Activated naive CD4-positive, alpha-beta T cell (primary cell): ENCODE measurements at places on chromosomes 2 and 18.

GRCh38 chr18:13216092-13216582, 2.4 kb upstream of the LDLRAD4 start:
- no peak for DNase-seq

GRCh38 chr2:96188821-96189526, 19.7 kb downstream of the STARD7 start:
- DNase-seq = no peak

DNA sequence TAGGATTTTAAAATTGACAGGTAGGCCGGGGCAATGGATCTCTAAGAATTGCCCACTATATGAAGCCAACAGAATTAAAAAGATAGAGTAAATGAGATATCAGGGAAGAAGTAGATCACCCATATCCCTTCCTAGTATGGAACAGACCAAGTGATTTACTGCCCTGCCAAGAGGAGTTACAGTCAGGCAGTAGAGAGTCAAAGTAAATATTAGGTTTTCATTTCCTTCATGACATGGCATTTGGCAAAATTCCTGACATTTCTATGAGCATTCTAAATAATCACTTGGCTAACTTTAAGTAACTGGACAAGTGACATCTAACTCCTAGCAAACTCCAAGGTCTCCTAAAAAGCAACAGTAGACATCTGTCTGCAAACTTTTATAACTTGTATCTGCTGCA, 33.5 kb downstream of the GALNT5 start:
- no peak for DNase-seq

GRCh38 chr18:13625355-13625754, 101.0 kb downstream of the FAM210A start:
- no peak for DNase-seq

GRCh38 chr18:51623653-51624052, 426.2 kb upstream of the MEX3C start:
- no peak for DNase-seq

- no peak for DNase-seq
These were observed 3.3 kb upstream of the ZBTB7C start for GRCh38 chr18:48412339-48412929.

DNA sequence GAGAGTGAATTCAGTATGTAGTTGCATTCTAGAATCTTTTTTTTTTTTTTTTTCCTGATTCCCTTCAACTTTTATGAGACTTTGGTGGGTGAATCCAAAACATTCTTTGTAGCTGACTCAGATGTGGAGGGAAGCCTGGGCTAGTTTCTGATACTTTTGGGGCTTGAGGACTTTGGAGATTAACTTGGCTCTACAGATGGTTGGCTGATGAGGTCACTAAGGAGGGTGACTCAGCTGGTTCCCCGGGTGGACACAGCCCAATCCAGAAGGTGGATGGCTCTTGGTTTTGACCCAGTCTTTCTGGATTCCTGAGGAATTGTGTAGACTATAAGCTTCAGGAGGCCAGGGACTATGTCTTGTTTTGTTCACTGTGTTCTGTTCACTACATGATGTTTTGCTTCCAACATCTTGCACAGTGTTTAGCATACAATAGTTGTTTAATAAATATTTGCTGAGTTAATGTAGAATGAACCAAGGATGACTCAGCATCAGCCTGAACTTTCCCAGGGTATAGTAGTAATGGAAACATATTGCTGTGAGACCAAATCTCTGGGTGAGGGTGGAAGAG, 30.5 kb downstream of the LAMA3 start:
- no peak for DNase-seq

DNA sequence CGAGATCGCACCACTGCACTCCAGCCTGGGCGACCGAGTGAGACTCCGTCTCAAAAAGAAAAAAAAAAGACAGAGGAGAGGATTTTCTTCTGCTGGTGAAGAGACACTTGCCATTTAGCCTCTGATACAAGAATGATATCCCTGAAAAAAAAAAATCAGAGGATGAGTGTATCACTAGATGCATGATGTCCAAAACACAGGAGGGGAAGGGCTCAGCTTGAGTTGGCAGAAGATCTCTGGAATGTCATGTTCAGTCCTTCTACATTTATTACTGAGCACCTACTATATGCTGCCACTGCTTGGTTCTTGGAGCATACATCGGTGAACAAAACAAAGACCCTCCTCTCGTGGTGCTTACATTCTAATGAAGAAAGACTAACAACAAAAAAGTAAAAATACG, 10.9 kb upstream of the PKDCC start:
- no peak for DNase-seq

- no peak for DNase-seq
These were observed 22.7 kb downstream of the LDLRAD4 start for GRCh38 chr18:13241083-13241892.

DNA sequence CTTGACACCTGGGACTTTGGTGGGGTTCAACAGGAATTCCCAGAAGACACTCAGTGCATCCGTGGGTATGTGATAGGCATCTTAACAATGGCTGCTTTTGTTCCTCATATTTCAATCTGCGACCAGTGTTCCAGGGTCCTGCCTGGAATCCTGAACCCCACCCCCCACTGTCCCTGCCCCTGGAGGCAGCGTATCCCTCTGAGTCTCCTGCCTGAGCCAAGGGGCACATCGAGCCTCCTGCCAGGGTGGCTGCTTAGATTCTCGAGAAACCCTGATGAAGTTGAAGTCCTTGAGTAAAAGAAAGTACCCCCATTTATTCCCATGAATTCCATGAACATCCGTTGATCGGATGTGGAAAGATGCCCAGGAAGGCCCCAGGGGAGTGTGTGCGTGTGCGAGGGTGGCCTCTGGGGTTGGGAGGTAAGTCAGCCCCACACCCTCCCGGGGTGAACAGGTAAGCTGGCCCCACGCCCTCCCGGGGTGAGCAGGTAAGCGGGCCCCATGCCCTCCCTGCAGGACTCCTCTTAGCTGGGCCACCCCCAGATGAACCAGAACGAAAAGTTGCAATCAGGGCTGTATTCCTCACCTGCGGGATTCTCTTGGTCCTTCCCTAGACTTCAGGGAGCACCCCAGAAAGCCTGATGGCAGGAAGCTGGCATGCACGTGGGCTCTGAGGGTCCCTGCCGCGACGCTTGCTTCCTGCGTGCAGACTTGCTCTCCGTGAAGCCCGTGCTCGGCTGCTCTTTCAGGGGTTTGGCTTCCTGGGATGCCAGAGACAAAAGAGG, 253.3 kb downstream of the AGAP1 start:
- no peak for DNase-seq

DNA sequence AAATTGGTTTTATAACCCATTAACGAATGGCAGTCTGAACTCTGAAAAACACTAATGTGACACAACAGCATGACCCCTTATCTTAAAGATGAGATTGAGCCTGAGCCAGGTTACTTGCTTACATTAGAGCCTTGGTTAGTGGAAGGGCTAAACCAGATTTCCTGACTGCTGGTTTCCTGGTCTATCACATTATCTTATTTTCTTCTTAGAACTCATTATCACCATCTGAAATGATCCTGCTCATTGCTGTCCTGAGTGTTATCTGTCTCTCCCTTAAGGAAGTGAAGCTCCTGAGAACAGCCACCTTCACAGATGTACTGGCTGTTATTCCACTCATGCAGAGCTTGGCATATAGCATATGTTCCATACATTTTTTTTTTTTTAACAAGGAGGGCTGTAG, 9.0 kb upstream of the NRP2 start:
- no peak for DNase-seq

DNA sequence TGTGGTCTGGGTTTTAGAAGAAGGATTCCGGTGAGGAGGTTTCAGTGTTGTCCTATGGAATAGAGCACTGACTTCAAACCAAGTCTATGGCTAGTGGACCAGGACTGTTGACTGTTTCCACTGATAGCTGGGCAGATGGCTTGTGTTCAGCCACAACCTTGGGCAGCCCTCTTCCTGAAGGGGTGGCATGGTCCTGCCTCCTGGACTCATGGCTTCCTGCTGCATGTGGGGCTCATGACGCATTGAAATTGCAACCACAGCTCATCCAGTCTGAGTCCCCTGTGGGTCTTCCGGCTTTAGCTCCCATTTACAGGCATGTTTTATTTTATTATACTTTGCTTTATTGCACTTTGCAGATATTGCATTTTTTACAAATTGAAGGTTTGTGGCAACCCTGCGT, 105.0 kb downstream of the B3GNT2 start:
- DNase-seq = no peak

DNA sequence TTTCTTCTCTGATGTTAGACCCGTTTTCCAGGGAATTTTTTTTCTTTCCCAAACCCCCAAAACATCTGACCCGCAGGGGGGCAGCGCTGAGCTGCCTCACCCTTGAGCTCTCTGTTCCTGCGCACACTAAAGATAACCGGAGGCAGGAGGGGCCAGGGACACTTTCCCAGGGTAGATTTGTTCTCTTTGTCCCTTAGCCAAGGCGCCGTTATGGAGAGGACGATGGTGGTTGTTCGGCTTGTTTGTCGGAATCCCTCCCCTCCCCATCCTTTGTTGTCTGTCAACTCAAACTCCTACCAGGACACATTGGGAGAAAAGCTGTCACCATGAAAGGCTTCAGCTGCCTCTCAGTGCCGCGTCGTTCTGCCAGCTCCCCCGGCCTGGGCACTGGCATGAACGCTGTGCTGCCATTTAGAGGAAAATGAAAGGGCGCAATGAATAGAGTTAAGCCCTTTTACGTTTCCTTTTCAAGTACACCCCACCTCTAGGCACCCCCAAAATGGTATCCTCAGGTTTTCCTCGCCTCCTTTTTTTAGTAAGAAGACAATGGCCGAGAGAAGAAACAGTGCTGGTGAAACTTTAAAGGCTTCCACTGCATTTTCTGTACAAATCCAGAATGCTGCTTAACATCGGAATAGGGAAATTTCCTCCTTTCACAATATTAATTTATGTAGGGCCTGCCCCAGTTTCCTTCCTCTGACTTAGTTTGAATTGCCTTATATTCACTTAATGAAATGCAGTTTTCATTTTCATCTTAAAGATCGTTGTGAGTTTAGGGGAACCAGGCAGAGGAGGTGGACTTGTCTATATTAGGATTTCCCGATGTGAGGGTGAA, 62.1 kb downstream of the RND3 start:
- DNase-seq = no peak

DNA sequence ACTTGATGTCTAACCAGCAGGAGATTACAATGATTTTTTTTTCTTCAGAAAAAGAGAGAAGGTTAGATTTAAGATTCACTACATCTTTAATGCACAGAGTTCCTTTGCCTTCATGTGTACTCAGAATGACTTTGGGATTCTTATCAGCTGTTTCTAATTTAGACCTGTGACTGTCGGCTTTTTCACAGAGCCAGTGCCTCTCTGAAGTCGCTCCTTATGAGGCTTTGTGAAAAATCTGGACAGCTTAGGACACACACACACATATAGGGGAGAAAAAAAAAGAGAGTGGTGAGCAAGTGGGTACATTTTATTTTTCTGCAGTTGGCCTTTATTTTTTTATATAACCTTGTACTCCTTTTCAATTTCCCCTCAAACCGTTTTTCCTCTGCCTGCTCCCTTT, 893.1 kb upstream of the CELF4 start:
- no peak for DNase-seq

DNA sequence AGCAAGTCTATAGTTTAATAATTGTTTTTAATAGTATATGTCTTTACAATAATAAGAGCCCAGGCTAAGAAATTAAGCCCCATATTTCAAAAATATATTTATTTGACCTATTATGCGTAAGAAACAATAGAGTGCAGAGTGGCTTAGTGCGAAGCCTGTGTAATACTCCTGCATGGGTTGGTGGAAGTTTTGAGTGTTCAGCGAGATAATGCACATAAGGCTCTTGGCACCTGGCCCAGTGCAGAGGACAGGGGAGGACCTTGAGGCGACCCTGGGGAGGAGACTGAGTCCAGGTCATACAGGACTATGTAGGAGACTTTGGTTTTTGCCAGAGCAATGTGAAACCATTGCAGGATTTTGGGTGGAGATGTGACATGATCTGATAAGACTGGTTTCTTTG, 132.4 kb upstream of the ST6GAL2 start:
- DNase-seq = no peak

GRCh38 chr18:50737127-50737526, 82.7 kb downstream of the MRO start:
- no peak for DNase-seq

DNA sequence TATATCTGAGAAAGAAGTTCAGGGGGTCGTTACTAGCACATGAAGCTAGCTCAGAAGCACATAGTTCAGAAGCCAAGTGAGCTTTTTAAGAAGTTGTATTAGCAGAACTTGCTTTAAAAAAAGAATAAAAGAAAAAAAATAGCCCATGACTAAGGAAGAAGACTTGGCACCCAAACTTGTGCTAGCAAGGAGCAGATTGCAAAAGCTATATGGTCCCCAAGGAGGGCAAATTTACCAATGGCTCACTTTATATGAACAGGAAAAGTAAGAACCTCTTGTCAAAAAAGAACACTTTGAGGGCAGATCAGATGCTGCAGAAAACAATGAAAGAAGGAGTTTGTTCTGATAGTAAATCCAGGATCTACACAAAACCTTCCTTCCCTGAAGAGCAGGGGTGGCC, 486.5 kb upstream of the ACVR2A start:
- no peak for DNase-seq

DNA sequence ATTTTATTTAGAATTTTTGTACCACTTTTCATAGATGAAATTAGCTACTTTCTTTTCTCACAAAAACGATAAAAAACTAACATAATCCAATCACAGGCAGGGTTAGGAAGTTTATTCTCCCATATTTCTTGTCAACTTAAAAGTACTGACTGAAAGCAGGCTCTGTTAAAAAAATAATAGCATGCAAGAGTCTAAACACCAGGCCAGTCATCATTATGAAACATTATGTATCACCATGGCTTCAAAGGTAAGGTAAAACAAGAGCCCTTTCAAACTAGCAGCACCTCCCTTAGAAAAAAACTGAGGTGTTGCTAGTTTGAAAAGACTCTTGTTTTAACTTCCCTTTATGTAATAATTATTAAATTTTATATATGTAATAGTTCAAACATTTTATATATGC, 848.0 kb downstream of the RNF144A start:
- DNase-seq = no peak

- no peak for DNase-seq
These were observed 13.2 kb downstream of the SERPINE2 start for GRCh38 chr2:224025874-224026273.

DNA sequence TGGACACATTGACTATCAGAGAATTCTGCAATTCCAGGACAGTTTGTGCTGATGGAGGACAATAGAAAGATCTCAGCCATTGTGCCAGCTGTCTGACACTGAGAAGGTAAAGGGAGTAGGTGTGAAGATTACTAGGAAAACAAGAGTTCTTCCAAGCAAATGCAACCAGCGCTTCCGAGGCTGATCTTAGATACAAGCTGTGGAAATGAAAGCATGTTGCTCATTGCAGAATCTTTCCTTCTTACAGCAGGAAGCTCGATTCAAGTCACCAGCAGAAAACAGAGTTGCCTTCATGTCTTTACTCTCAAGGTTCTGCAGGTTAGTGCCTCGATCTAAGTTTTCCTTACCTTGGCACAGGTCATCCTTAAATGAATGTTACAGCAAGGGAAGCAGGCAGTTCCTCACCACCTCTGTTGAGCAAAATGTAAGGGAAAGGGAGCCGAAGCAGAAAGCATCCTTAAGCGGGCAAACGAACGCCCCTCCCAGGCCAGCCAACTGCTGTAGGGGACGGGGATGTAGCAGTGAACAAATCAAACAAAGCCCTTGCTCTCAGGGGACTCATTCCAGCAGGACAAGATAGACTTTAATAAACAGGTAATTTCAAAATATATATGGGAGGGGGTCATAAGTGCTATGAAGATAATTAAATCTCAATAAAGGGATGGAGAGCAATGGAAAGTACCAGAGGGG, 54.3 kb downstream of the MARCHF4 start:
- no peak for DNase-seq

GRCh38 chr2:177419274-177419673, 26.7 kb downstream of the AGPS start:
- DNase-seq = no peak
